ENCODE measurements at places on chromosomes 3 and 15.

DNA sequence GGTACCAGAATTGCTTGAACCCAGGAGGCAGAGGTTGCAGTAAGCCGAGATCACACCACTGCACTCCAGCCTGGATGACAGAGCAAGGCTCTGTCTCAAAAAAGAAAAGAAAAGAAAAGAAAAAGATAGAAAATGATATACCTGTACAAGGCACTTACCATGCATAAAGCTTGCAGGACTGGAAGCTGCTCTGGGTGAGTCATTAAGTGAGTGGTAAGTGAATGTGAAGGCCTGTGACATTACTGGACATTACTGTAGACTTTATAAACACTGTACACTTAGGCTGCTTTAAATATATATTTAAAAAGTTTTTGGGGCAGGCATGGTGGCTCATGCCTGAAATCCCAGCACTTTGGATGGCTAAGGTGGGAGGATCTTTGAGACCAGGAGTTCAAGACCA is 99.2 kb downstream of the SLMAP start:
- DNase-seq, result no peak

DNA sequence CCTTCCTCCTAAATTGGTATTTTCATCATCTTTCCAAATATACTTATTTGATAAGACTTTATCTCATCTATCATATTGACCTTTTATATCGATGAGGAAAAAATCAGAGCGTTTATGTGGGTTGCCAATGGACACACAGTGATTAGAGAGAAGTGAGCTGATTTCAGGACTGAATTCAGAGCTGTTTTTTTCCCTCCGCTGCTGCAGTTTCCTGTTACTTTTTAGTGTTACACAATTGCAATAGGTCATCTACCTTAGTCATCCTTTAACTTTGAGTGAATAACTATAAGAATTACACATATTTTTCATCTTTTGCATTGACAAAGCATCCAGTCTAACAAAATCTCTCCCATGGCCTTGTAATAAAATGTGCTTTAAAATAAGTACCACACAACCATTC is 266.3 kb upstream of the CNTN4 start:
- no peak for DNase-seq

- DNase-seq, result no peak
These were observed 65.3 kb downstream of the FAIM start for GRCh38 chr3:138673641-138674530.

- DNase-seq, result no peak
These were observed 71.5 kb downstream of the CERS3 start for GRCh38 chr15:100457201-100457600.

- peak; percentile 7 for DNase-seq
These were observed 12.8 kb upstream of the SETMAR start for GRCh38 chr3:4290272-4290893.

- no peak for DNase-seq
These were observed 68.4 kb upstream of the KLF13 start for GRCh38 chr15:31258260-31258659.

DNA sequence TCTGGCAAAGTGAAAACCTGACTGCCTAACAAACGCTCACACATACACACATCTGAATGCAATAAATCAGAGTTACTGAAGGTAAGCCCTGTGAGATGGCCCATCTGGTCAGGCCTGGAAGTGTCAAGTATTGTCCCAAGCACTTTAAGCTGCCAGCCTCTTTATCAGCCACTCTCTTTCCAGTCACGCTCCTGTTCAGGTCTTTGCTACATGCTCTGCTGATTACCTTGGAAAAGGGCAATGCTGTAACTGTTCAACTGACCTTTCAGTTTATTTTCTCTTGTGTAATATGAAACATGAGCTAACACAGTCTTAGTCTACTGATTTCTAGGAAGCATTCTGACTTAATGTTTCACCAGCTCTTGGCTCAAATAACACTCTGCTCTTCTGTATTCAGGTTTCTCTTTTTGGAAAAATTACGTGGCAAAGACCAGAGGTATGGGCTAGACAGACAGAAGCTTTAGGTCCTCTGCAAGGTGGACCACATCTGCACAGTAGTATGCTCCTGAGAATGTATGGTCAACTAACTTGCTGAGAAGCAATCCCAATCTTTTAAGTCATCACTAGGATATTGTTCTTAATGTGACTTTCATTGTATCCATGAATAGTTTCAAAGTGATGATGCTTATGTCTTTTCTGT is 44.5 kb downstream of the GBE1 start:
- peak; percentile 1 for DNase-seq

GRCh38 chr3:185979721-185980121 is 41.9 kb upstream of the TRA2B start:
- DNase-seq, result no peak

- no peak for DNase-seq
These were observed 58.2 kb downstream of the AAGAB start for GRCh38 chr15:67196222-67196621.

DNA sequence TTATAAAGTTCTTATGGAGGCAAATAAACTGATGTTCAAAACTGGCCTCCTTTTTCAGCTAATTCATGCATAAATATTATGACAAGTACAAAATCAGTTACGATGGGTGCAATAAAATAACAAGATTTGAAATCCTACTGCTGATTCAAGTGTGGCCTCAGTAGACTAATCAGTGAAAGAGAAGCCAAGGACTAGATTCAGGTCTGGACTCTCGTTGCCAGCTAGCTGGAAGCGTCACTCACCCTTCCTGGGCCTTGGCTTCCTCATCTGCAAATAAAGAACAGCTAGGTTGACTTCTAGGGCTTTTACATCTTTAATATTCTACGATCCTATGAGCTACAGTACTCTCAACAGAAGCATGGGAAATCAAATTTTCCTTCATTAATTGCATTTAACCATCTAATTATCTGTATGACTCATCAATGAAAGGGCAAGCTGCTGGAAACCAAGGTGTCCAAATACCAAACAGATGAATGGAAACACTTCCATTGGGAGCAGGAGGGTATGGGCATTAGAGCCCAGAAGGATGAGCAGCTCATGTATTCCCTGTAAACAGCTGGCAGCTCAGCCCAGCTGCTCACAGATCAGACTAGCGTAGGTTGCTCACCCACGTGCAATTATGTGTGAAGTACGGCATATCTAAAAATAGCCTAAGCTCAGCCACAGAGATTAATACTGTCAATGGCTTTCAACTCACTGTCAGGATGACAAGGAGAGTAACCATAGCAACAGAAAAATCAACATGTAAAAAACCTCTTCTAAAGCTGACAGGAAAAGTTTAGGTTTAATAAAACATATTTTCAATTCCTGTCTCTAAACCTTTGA is 294.8 kb downstream of the PLCL2 start:
- peak; percentile 83 for DNase-seq

- no peak for DNase-seq
These were observed 22.9 kb upstream of the TNFSF10 start for GRCh38 chr3:172546105-172546504.

GRCh38 chr3:65577843-65578430 is 460.8 kb downstream of the MAGI1 start:
- no peak for DNase-seq

DNA sequence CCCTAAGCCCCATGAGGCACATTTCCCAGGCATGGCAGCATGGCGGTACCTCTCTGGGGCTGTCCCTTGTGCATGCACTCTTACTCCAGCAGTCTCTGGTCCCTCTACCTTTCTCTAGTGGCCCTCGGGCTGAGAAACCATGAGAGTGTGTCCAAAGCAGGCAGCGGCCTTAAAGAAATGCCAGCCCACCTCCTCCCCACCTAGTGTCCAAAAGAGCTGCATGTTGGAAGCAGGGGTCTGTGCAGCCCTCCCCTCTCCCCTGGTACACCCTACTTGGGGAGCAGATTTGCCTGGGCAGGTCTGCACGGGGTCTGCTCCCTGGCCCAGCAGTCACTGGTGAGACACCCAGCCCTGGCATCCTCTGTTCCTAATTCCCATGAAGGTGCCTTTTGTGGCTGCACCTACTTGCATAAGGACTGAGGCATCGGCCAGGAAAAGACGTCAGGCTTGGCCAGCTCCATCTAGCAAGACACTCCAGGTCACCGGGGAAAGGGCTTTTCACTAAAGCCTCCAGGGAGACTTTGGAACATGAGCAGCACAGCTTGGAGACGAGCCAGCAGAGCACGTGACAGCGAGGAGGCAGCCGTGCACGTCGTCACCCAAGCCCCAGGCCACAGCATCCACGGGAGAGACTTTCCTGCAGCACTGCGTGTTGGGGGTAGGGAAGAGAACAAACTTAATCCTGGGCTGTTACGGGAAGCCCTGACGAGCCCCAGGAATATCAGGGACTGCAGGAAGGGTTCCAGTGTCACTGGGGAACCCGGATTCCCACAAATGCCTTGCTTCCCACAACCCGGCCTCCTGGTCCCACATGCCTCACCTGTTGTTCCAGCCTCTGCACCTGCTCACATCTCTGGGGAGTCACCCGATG is 38.8 kb downstream of the TM2D3 start:
- peak; percentile 71 for DNase-seq

GRCh38 chr3:29932696-29933325 is 651.9 kb downstream of the RBMS3 start:
- DNase-seq, result no peak

- DNase-seq, result peak; percentile 48
These were observed 15.0 kb downstream of the PTH1R start for GRCh38 chr3:46892285-46893145.

All from NCI-H524 (cell line).